ENCODE measurements at places on chromosomes 1 and 21.

GRCh38 chr1:8077120-8077573, 51.0 kb upstream of the ERRFI1 start:
- no peak for DNase-seq

DNA sequence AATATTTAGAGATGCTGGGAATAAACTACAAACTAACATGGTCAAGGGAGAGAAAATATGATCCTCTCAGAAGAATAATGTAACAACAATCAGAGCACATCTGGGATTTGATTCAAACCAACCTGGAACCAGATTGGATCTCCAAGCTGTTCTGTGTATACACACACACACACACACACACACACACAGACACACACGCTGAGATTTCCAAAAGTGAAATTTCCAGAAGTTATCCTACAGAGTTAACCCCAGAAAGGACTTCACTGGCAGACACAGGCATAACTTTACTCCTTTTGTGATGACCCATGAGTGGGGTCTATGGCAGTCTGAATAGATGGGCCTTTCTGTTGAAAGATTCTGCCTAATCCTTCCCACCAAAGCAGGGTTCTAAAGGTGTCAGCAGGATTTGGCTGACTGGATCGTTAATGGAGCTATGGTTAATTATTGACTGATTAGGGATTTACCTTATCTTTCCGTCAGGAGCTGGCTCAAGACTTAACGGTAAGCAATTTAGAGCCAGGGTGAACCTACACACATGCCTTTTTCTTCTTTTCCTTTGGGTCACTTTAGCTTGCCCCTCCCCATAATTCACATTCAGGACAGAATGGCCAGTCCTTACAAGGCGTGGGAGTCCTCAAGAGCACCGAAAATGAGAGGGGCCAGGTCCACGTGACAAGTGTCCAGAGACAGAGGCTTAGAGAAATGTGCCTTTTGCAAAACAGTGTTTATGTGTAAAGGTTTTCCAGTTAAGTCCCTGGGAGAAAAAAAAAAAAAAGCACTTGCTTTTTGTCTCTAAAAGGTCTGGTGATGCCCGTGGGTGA, 10.9 kb upstream of the PROX1 start:
- no peak for DNase-seq

DNA sequence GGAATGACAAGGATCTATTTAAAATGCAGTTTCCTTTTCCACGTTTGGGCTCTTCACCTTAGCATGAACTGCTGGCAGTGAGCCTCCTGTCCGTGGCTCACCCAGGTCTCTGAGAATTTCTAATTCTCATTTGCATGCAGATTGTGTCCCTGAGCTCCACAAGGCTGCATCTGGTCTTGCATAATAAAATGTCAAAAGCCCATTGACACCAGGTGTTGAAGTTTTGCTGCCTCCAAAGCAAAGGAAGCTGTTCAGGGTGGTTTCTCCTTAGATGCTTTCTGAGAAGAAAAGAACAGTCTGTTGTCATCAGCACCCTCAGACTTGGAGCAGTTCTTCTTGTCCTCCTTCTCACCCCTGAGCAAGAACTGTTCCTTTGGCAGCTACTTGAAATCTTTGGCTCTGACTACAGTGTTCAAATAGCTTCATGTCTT, 433.1 kb upstream of the KAZN start:
- no peak for DNase-seq

GRCh38 chr1:16014509-16015482, 3.0 kb downstream of the HSPB7 start:
- no peak for DNase-seq

DNA sequence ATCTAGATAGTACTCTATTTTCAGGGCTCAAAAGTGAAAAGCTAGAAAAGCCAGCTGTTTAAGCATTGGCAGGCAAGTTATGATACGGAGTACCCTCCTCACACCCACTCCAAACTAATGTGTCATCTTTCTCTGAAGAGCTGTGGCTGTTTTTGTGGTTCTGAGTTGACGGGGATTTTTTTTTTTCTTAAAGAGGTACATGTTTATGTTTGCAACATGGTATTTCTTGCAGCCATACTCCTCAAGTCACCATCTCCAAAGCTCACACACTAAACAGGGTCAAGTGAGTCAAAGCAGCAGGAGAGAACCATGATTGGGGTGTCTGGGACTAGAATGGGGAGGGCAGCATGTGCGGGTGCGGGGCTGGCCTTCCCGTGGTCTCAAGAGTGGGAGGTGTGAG, 347.2 kb downstream of the DISC1 start:
- no peak for DNase-seq

DNA sequence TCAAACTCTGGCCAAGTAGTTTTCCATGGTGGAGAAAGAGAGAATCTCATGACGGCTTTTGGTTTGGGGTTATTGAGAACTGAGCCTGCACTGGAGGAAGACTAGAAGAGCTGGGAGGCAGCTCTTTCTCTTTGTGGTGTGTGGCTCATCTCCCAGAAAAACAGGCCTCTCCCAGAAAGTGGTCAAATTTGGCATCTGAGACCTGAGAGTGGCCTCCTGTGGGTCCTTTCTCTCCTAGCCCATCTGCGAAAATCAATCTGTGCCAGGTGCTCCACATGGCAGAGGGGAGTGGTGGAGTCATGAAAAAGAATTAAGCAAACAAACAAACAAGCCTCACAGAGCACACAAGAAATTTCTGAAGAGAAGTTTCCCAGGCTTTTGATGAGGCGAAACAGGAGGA, 305.0 kb downstream of the ST6GALNAC3 start:
- no peak for DNase-seq

DNA sequence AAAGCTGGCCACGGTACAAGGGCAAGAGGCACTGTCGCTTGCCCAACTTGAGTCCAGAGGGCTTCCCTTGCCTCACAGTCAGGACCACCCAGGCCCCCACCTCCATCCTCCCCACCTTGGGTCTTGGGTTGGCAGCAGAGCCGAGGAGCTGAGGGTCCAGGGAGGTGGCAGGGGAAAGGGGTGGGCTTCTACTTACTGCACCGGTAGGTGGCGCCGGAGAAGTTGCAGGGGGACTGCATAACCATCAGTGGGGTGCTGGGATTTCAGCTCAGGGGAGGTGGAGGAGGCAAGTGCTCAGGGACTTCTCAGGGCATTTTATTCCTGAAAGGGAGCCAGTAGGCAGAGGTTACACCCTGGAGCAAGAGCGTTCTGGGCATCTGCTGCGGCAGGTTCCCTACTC, 44.0 kb downstream of the TRIM62 start:
- DNase-seq = peak; percentile 4

GRCh38 chr1:202998836-202999750, 8.1 kb upstream of the TMEM183A start:
- DNase-seq = peak; percentile 29

DNA sequence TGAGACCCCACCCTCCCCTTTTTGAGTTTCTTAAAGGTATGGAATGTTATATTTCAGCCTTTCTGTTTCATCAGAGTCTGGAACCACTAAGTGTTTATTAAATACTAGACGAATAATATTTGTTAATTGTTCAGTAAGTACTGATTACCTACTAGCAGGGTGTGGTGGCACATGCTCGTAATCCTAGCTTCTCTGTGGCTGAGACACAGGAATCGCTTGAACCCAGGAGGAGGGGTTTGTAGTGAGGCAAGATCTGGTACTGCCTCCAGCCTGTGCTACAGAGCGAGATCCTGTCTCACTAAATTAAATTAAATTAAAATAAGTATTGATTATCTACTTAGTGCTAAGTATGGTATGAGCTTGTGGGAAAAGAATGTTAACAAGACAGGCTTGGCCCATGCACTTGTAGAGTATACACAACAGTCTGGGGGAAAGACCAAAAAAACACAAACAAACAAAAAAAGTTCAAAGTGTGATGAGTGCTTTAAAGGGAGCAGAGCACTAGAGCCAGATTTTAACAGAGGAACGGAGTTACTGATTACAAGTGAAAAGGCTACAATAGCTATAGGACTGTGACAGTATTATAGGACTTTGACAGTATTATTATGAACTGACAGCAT, 2.4 kb downstream of the CEPT1 start:
- DNase-seq = no peak

- no peak for DNase-seq
Measured at GRCh38 chr1:176926330-176927086, 238.0 kb downstream of the ASTN1 start.

GRCh38 chr1:53134961-53135734, 7.3 kb downstream of the SLC1A7 start:
- no peak for DNase-seq

- no peak for DNase-seq
Measured at GRCh38 chr1:42259059-42259738, 75.8 kb downstream of the FOXJ3 start.

DNA sequence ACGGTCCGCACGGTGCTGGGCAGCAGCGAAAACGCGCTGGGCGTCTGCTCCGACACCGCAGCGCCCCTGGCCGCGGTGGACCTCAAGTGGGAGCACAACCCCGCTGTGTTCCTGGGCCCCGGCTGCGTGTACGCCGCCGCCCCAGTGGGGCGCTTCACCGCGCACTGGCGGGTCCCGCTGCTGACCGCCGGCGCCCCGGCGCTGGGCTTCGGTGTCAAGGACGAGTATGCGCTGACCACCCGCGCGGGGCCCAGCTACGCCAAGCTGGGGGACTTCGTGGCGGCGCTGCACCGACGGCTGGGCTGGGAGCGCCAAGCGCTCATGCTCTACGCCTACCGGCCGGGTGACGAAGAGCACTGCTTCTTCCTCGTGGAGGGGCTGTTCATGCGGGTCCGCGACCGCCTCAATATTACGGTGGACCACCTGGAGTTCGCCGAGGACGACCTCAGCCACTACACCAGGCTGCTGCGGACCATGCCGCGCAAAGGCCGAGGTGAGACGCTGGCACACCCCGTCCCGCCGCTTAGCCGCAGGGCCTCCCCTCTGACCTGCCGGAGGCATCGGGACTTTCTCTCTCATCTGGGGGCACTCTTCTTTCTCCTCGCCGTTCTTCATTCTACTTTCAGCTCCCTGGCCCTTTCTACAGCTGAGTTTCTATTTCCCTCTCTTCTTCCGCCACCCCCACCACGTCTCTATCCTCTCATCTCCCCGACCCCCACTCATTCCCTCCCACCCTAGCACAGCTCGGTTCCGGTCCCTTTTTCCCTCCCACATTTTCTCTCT, 1.0 kb downstream of the NPR1 start:
- no peak for DNase-seq

DNA sequence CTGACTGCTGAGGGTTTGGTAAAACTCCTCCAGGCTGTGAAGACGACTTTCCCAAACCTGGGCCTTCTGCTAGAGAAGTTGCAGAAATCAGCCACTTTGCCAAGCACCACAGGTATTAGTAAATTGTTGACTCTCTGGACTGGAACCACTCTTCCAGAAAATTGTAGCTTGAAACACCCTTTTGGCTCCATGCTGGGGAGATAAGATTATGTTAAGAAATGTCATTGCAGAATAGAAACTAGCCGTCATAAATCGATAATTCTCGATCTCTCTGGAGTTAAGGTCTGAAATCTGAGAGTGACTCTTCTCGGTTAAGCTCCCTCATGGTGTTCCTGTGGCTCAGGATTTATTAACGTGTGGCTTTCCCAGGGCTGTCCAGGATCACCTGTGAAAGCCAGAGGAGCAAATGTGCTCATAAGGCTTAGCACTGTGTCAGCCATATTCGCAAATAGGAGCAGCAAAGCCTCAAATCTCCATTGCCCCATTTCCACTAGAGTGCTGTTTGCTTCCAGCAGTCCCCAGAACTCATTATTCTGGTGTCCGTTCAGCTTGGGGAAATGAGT, 54.6 kb downstream of the ZBTB40 start:
- DNase-seq = no peak

GRCh38 chr1:224182057-224182865, 779 bp upstream of the DEGS1 start:
- no peak for DNase-seq

GRCh38 chr21:26085127-26085526, 85.4 kb downstream of the APP start:
- DNase-seq = no peak

DNA sequence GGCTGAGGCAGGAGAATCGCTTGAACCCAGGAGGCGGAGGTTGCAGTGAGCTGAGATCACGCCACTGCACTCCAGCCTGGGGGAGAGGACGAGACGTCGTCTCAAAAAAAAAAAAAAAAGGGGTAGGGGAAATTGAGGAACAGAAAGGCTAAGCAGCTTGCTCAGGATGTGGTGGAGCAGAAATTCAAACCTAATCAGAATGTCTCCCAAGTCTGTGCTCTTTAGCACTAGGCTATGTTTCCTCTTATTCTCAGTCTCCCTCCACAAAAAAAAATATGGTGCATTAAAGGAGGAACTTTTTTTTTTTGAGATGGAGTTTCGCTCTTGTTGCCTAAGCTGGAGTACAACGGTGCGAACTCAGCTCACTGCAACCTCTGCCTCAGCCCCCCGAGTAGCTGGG, 114.2 kb downstream of the SLC16A1 start:
- DNase-seq = no peak

- DNase-seq = no peak
Measured at GRCh38 chr1:193971595-193971994, 785.2 kb upstream of the B3GALT2 start.

GRCh38 chr21:46483300-46484295, 24.9 kb downstream of the DIP2A start:
- no peak for DNase-seq

DNA sequence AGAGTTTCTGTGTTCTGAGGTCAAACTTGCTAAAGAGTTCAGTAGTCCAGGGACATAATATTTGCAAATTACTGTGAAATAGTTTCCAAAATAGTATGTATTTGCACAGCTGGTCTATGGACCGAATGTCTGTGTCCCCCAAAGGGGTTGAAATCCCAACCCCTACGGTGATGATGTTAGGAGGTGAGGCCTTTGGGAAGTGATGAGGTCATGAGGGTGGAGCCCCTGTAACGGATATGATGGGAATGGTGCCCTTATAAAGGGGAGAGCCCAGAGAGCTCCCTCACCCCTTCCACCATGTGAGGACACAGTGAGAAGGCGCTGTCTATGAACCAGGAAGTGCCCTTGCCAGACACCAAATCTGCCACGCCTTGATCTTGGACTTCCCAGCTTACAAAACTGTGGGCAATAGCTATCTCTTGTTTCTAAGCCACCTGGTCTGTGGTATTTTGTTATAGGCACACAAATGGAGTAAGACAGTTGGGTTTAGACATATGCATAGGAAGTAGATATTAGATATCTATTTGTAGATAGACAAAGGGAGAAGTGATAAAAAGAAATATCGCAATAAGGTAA, 21.7 kb downstream of the RNF187 start:
- DNase-seq = no peak

- DNase-seq = no peak
Measured at GRCh38 chr1:47418681-47419325, 2.7 kb downstream of the FOXE3 start.

GRCh38 chr1:92404661-92405060, 82.1 kb downstream of the GFI1 start:
- DNase-seq = no peak

GRCh38 chr1:219660666-219661463, 48.0 kb upstream of the ZC3H11B start:
- no peak for DNase-seq

GRCh38 chr1:2099886-2100779, 49.9 kb downstream of the PRKCZ start:
- DNase-seq = no peak

GRCh38 chr21:38787461-38788274, 18.1 kb upstream of the ETS2 start:
- no peak for DNase-seq
